ENCODE measurements at places on chromosomes 7 and 10.
A peak's percentile ranks its signal among the peaks of the same experiment; 100 is the strongest.

DNA sequence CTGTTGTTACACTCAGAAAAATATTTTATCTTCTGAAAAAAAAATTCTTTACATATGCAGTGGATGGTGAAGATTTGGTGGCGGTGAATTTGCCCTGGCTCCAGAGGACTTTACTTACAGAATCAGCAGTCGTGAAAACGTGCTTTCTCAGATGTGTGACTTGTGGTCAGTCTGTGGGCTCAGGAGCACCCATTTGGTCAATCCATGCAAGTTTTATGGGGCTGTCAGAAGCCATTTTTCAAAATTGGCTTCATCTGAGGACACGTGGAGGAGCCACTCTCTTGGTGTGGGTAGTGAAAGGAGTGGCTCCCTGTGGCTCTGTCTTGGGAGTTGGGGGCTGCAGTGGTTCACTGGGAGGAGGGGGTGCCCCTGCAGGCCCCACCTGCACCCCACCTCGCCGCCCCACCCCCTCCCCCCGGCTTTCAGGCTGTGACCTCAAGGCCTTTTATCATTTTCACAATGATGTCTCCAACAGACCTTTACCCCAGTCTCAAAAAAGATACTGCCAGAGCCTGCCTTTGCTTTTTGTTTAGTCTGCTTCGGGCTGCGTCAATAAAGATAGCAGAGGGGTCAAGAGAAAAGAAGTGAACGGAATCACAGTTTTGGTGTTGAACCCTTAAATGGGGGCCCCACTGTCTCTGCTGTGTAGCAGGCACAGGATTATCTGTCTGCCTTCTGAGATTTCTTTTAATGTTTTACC, 137.4 kb downstream of the MGMT start:
- no peak for DNase-seq

DNA sequence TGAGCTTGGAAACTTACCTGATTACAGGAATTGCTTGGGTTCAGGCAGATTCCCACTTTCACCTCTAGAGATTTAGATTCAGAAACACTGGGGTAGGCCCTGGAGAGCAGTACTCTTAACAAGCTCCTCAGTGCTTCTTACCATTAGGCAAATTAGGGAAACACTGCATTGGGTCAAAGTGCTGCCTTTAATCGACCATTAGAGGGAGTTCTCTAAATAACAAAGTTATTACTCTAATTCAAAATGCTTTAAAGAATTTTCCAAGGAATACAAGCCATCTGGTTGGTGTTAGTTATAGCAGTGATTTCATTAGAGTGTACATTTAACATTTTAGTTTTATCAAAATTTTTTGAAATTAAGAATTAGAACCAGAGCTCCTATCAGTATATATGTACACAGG, 324.5 kb downstream of the GFRA1 start:
- no peak for DNase-seq

- DNase-seq = no peak
These were observed 264.5 kb downstream of the PLXNA4 start for GRCh38 chr7:132311733-132312132.

GRCh38 chr7:158414486-158414961, 173.1 kb downstream of the PTPRN2 start:
- DNase-seq = no peak

DNA sequence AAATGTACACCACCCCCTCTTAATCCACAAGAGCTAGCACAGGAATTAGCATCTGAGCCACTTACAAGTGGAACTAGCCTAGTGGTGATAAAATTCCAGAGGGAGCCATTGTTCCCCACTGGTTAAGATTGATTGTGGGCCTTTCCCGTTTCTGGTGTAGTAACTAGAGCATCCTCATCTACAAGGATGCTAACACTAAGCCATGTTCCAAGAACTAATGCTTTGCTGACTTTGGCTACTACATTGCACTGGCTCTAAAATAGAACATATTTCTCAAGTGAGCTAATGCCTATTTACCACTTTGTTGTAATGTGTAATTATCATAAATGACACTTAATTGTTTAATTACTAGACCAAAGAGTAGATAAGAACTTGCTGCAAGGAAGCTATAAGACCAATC, 143.7 kb downstream of the FZD1 start:
- DNase-seq = no peak

DNA sequence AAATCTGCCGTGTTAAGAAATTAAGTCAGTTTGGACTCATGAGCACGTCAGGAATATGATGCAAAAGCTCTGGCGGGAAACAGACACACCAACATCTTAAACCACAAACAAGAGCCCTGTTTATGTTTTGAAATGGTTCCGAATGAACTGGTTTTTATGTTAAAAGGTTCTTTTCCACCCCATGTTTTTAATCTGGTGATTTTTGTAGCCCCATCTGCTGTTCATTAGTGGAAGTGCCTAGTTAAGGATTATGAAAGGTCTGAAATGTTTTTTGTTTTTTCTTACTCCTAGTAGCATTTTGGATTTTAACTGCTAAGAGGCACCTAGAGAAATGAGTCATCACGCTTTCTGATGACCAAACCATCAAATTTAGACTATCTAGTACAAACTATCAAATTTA, 404.1 kb upstream of the MKI67 start:
- no peak for DNase-seq

GRCh38 chr10:97292097-97292861, at the start of gene ARHGAP19:
TSS of gene ARHGAP19 (minus strand) at chr10:97292637. CDS start at chr10:97292627, 10 bp downstream.
- DNase-seq = peak; percentile 87

- no peak for DNase-seq
These were observed 347.7 kb downstream of the GLRX3 start for GRCh38 chr10:130483691-130484467.

DNA sequence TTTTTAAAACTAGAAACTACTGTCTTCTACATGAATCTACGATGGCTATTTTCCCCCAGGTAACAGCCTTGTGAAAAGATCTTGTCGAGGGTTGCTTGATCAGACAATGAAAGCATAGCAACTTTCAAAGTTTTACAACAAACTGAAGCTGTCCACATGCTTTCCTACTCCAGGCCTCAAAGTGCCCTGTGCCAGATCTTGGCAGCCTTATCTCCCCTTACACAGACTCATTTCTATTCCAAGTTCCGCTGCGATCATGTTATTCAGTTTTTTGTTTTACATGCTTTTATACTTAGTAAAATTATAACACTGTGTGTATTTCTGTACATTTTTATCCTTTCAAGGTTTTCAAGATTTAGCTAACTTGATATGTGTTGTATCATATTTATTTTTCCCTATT, 661.7 kb upstream of the SORCS1 start:
- DNase-seq = no peak

DNA sequence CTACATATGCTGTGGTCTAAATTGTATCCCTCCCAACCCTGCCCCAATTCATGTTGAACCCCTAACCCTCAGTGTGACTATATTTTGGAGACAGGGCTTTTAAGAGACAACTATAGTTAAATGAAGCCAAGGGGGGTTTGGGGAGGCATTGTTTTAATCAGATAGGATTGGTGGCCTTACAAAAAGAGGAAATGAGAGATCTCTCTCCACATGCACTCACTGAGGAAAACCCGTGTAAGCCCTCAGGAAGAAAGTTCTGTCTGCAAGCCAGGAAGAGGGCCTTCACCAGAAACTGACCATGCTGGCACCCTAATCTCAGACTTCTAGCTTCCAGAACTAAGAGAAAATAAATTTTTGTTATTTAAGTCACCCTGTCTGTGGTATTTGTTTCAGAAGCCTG, 276.7 kb downstream of the KIF20B start:
- no peak for DNase-seq

- DNase-seq = no peak
These were observed 16.7 kb upstream of the NPFFR1 start for GRCh38 chr10:70300461-70300860.
